Fibroblast of the aortic adventitia (primary cell): ENCODE measurements at places on chromosomes 3 and 15. TPM values are rescaled to one million over a fixed set of nuclear protein-coding genes. Genes with fewer than 3 reads are reported as not detected.

Gene SLC22A14
- not detected in 2 replicates for total RNA-seq

GRCh38 chr15:29072444-29072843 lies 186.7 kb downstream of the APBA2 start:
- no peak for DNase-seq

DNA sequence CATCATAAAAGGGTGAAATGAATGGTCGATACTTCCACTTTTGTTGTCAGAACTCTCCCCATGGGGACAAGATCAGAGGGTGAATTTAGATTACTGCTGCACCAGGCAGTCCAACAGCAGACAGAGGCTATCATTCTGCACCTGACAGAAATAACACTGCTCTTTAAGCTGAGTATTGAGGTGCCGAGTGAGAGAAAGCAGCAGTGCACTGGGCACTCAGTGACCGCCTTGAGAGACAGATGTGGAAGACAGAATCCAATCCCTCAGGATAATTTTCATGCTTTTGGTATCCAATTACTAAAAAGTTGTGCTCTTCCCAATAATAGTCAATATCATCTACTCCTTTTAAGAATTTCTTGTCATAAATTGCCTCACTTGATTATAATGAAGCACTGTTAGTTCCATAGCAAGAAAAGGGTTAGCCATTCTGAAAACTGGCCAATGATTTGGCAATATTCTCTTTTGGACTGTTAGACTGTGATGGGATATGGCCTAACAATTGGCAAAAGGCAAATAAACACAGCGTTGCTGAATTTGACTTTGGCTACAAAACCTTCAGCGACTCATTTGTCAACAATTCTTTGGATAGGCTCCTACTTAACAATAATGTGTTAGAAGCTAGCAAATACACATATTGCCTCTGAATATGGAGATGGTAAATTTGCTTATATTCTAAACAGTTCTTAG lies 5.5 kb downstream of the FGF7 start:
- DNase-seq, result peak; percentile 86

- DNase-seq, result no peak
Measured at GRCh38 chr15:78083687-78084448, 6.4 kb upstream of the TBC1D2B start.

GRCh38 chr3:100023595-100023994 lies 90.7 kb downstream of the FILIP1L start:
- no peak for DNase-seq

GRCh38 chr3:112718516-112718915 lies 77.6 kb upstream of the CCDC80 start:
- DNase-seq, result no peak

DNA sequence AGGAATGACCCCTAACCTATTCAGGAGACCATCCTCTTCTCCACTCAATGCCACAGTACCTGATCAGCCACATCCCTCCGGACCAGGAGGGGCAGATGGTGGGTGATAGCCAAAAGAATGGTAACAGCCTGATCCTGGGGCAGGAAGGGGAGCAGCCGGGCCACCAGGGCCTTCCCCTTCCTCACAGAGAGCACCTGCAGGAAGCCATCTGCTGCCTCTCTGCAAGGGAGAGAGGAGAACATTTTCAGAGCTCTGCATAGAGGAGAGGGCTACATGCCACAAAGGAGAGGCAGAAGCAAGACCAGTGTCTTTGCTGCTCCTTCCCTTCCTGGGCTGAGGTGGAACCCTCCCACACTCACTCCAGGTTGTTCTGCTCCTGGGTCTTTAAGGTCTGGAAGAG lies 5.5 kb upstream of the SPG11 start:
- DNase-seq, result no peak

GRCh38 chr3:164832216-164832615 lies 246.1 kb downstream of the SI start:
- no peak for DNase-seq

DNA sequence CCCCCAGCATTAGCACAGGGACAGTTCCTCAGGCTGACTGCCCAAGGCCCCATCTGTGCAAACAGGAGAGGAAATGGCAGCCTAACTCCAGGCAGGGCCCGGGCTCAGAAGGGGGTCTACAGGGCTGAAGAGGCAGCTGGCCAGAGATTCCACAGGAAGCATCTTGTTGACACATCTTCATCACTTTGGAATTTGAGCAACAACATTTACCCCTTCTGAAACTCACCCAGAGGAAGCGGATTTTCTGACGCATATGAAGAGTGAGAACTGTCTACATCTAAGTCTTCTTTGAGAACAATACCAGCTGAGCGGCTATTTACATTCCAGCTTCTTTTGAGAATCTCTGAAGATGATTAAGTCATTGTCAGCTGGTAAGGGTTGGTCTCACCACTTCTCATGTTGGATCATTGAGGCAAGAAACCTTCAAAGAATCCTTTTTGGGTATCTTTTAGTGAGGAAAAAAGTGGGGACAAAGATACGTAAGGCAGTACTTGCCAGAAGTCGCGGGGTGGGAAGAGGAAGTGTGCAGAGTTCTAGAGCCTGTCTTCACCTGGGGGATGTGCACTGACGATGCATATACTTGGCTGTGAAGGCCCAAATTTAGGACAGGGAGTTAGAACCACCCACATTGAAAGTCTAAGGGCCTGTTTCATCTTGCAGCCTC lies 25.4 kb upstream of the SRP14 start:
- DNase-seq, result no peak

DNA sequence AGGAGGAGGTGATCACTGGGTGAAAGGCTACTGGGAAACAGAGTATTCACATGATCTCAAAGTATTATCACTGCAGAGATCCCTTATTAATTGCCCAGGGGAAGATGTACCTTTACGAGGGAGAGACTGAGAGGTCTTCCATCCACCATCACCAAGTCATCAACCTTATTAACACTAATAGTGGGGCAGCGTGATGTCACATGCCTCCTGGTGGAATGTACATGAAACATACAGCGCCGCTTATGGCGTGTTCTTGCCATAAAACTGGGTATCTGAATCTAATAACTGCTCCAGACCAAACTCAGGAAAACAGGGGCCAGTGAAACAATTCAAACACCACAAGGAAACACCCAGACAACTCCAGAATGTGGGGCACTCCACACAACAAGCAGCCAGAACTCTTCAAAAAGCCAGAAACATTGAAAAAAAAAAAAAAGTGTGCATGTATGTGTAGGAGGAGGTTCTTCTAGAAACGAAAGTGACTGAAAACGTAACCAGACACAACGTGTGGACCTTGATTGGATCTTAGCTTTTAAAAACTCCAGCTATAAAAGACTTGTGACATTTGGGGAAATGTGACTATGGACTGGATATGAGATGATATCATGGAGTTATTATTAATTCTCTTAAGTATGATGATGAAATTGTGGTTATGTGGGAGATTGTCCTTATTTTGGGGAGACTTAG lies 4.6 kb downstream of the STIMATE start:
- DNase-seq, result peak; percentile 46

- DNase-seq, result peak; percentile 4
Measured at GRCh38 chr3:184914628-184915027, 102.7 kb downstream of the VPS8 start.

DNA sequence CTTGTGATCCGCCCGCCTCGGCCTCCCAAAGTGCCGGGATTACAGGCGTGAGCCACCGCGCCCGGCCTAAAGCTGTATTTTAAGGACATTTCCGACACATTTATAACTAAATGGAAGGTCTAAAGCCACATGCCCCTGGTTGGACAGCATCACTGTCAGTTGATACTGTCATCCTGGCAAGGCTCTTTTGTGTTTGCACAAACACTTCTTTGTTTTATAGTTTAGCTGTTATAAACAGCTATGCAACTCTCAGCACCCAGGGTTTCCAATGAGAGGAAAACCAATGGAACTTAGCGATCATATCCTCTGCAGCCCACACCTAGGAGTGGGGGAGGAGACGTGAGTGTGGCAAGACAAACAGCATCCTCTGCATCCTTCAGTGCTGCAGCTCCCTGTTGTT lies 19.7 kb downstream of the NIPA1 start:
- no peak for DNase-seq
